Neural progenitor cell (in vitro differentiated cells): ENCODE measurements at places on chromosomes 5 and 9. TPM values are rescaled to one million over a fixed set of nuclear protein-coding genes. Genes with fewer than 3 reads are reported as not detected.

TXNDC8 gene
- not detected in 2 replicates for total RNA-seq

KLF9 gene
- total RNA-seq: 0.12 and 0.41 TPM in 2 replicates

PLAC8L1 gene
- 0.51 TPM in 1 of 2 replicates, not detected in the other for total RNA-seq

PCSK1 gene
- total RNA-seq: 2.3 and 3.9 TPM in 2 replicates

ANKDD1B gene
- total RNA-seq: 0.40 and 0.60 TPM in 2 replicates

CDC20B gene
- total RNA-seq: not detected in 2 replicates

SLC22A4 gene
- total RNA-seq: 0.06 and 0.09 TPM in 2 replicates

CCL27 gene
- total RNA-seq: 0.37 and 0.67 TPM in 2 replicates

SH3RF2 gene
- 0.36 and 2.4 TPM in 2 replicates for total RNA-seq

MARVELD2 gene
- 12.9 and 13.7 TPM in 2 replicates for total RNA-seq

XRCC4 gene
- 25.3 and 45.6 TPM in 2 replicates for total RNA-seq

SPATA31C1 gene
- not detected in 2 replicates for total RNA-seq

PCDHB15 gene
- total RNA-seq: 7.8 and 9.4 TPM in 2 replicates

SLC6A19 gene
- not detected in 2 replicates for total RNA-seq

- DNase-seq: no peak
Observed at GRCh38 chr9:115804206-115804605, 349.4 kb upstream of the PAPPA start.

DNA sequence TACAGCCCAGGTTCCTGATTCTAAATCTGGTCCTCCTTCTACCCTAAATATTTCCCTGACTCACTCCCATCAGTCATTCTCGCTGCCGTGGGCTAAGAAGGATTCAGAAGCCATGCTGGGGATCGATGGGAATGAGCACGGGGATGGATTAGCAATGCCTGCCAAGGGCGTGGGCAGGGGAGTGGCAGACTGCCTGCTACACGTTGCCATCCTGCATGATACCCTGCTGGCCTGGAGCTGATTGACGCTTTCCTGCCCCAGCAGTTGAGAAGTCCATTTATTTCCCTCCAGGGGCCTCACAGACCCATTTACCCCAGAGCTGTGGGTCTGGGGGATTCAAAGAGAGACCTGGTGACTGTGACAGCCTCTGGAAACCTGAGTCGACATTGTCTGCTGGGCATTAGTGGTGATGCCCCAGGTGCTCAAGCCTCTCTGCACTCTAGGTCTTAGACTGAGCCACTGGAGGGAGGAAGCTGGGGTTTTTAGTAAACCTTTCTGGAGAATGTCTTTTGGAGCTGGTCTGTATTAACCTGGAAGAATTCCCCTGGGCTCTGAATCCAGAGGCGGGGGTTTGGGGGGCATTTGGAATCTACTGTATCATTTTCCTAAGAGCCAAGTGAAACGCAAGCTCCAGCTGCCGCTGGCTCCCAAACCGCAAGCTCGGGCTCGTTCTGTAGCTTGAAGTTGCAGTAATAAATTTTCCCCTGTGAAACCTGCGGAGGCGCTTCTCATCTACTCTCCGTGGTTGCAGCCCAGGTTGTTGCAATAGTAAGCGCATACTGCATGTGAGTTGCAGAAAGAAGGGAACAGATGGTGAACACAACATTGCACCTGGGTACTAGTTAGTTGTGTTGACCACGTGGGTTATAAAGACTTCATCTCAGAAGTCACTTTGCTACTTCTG is 76.3 kb upstream of the RAPGEF1 start:
- DNase-seq: no peak

DNA sequence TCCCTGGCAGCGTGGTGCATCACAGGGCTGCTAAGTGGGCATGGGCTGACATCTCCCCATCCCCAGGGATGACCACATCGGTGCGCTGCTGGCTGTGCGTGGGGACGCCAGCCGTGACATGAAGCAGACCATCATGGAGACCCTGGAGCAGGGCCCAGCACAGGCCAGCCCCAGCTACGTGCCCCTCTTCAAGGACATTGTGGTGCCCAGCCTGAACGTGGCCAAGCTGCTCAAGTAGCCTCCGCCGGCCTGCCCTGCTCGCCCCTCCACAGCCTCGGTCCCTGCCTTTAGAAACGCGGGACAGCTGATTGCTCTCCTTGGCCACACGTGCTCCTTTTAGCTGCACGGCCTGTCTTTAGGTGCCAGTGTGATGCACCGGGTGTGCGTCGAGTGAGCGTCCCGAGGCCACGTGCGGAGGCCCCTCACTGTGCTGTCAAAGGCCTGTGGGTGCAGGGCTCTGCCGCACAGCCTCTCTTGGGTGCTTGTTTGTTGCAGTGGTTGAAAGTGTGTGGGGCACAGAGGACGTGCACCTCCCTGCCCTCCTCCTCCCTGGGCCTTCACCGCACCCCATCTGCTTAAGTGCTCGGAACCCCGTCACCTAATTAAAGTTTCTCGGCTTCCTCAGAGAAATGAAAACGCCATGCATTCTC is 23.8 kb downstream of the EXOC3 start:
- no peak for DNase-seq

GRCh38 chr9:38081356-38082108 is 12.5 kb upstream of the SHB start:
- no peak for DNase-seq

GRCh38 chr9:123201083-123201482 is 67.3 kb downstream of the STRBP start:
- DNase-seq: no peak

- no peak for DNase-seq
Observed at GRCh38 chr5:140202078-140202477, 27.1 kb downstream of the CYSTM1 start.

GRCh38 chr9:76359766-76360165 is 34.5 kb downstream of the RFK start:
- DNase-seq: no peak

- no peak for DNase-seq
Observed at GRCh38 chr9:28758341-28758740, 1185.1 kb upstream of the C9orf72 start.

- no peak for DNase-seq
Observed at GRCh38 chr5:137184734-137185133, 314.4 kb downstream of the SPOCK1 start.

DNA sequence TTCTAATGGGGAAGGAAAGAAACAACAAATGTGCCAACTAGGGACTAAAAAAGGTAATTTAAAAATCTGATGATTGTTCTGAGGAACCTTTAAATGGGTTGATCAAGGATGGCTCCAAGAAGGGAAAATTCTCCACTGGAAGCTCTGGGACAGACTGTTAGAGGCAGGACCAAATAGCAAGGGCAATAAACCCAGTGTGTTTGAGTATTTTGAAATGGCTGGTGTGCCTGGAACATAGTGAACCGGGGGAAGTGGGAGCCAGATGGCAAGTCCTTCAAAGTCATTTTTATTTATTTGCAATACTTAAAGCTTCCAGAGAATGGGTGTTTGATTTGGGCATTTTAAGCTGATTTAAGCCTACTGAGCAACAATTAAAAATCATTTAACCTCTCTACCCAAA is 587.7 kb upstream of the MEF2C start:
- DNase-seq: no peak

DNA sequence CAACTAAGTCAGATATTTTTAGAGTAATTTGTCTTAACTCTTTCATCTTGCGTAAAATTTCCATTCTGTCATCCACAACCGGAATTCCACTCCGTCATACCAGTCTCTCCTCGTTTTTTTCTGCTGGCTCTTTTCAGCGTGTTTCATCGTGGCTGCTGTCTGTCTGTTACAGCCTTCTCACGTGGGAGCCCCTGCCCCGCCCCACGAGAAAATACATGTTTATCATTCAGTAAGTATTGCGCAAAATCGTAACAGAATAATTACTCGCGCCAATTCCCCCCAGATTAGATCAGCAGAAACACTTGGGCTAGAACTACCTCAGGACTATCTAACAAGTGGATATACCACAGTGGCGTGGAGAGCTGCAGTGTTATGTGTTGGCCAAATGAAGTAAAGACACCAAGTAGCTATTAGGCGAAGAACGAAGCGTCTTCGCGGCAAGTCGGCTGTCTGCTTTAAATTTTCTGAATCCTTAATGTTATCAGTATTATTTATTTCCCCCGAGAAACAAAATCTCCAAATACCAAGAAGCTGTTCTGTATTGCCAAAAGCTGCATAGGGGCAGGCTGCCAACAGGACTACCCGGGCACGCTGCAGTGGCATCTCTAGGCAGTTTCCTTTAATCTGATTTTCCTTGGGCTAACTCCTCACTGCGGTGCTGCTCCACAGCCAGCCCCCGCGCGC is 566 bp upstream of the FOCAD start:
- peak; percentile 27 for DNase-seq

- peak; percentile 13 for DNase-seq
Observed at GRCh38 chr5:35058374-35058788, 10.6 kb upstream of the AGXT2 start.

- DNase-seq: peak; percentile 41
Observed at GRCh38 chr5:79512471-79513307, 1.2 kb downstream of the HOMER1 start.

- no peak for DNase-seq
Observed at GRCh38 chr5:10519729-10520128, 44.1 kb upstream of the ANKRD33B start.

GRCh38 chr9:129696944-129697655 is 31.7 kb downstream of the PRRX2 start:
- peak; percentile 85 for DNase-seq

GRCh38 chr5:137056676-137057075 is 442.4 kb downstream of the SPOCK1 start:
- no peak for DNase-seq

- DNase-seq: no peak
Observed at GRCh38 chr5:10862085-10862484, 101.1 kb upstream of the DAP start.

DNA sequence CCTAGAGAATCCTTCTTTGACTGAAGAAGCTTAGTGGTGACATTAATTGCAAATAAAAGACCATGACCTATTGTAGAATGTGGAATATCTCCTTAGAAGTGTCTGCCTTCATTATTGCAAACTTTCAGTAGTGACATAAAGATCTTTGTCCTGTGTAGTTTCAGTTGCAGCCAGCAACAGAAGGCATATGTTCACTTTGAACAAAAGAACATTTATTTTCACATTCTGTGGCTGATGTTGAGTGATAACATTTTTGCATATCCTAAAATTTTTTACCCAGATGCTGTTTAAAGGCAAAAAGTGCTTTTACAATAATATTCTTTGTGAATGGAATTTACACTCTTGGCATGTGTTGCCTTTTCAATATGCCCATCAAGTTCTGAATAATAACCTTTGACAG is 165.9 kb downstream of the TMC1 start:
- DNase-seq: no peak

DNA sequence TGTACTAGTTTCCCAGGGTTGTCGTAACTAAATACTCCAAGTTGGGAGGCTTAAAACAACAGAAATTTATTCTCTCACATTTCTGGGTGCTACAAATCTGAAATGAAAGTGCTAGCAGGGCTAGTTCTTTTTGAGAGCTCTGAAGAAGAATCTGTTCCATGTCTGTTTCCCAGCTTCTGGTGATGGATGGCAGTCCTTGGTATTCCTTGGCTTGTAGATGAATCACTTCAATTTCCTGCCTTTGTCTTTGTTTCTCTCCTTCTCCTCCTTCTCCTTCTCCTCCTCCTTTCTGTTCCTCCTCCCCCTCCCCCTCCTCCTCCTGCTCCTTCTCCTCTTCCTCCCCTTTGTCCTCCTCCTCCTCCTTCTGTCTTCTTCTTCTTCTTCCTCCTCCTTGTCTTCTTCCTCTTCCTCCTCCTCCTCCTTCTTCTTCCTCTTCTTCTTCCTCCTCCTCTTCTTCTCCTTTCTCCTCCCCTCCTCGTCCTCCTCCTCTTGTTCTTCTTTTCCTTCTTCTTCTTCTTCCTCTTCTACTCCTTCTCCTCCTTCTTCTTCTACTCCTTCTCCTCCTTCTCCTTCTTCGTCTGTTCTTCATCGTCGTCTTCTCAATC is 104.7 kb upstream of the ANKRD55 start:
- no peak for DNase-seq

- peak; percentile 41 for DNase-seq
Observed at GRCh38 chr5:168159425-168159824, 132.0 kb upstream of the WWC1 start.

- DNase-seq: peak; percentile 72
Observed at GRCh38 chr9:72363908-72364678, 915 bp downstream of the ZFAND5 start.

- DNase-seq: no peak
Observed at GRCh38 chr5:158007336-158007735, 148.4 kb upstream of the CLINT1 start.

DNA sequence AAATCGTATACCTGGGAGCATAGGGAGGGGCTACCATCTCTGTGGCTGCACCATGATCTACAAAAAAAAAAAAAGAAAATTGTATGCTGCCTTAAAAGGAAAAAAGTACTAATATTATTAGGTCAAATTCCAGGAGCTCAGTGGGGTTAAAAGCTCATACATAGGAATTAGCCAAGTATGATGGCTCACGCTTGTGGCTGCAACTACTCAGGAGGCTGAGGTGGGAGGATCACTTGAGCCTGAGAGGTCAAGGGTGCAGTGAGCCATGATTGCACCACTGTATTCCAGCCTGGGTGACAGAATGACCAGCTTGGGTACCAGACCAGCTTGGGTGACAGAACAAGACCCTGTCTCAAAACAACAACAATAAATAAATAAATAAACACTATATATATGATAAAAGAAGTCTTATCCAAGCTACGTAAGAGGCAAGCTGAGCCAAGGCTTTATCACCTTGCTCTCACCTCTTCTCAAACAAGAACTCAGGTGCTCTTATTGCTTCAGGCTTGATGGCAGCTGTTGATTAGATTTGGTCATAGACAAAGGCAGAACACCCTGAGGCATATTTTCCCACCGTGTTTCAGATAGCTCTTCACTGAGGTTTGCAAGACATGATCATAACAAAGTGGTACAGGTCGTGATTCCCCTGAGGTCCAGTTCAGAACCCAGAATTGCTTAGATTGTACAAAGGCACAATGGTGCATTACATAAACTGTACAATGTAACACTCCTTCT is 3.3 kb upstream of the FBXW11 start:
- no peak for DNase-seq

GRCh38 chr5:131525805-131526204 is 109.2 kb downstream of the RAPGEF6 start:
- DNase-seq: no peak

- peak; percentile 91 for DNase-seq
Observed at GRCh38 chr9:35814106-35814840, 569 bp downstream of the HINT2 start.

DNA sequence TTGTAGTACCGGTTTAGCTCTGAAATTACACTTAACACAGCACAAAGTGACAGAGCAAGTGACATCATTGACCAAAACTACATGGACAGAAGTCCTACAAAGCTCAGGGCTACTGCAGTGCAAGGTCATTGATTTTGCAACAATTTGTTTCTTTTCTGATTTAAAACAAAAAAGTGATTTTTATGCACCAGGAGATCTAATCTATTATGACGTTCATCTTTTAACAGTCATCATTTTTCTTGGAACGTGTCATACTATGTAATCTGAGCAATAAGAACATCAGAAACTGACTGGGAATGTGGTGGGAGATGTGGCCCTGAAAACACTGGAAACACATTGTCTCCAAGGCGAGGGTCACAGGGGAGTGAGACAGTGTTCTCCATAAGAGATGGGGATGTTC is 17.4 kb upstream of the ZFAND5 start:
- DNase-seq: no peak
